ENCODE measurements at places on chromosomes 1 and 21.

GRCh38 chr1:1535201-1536018 is 5.0 kb downstream of the TMEM240 start:
- no peak for DNase-seq

GRCh38 chr1:42290130-42290529 is 44.9 kb downstream of the FOXJ3 start:
- no peak for DNase-seq

- DNase-seq = no peak
These were observed 32.1 kb upstream of the CCDC190 start for GRCh38 chr1:162892906-162893611.

DNA sequence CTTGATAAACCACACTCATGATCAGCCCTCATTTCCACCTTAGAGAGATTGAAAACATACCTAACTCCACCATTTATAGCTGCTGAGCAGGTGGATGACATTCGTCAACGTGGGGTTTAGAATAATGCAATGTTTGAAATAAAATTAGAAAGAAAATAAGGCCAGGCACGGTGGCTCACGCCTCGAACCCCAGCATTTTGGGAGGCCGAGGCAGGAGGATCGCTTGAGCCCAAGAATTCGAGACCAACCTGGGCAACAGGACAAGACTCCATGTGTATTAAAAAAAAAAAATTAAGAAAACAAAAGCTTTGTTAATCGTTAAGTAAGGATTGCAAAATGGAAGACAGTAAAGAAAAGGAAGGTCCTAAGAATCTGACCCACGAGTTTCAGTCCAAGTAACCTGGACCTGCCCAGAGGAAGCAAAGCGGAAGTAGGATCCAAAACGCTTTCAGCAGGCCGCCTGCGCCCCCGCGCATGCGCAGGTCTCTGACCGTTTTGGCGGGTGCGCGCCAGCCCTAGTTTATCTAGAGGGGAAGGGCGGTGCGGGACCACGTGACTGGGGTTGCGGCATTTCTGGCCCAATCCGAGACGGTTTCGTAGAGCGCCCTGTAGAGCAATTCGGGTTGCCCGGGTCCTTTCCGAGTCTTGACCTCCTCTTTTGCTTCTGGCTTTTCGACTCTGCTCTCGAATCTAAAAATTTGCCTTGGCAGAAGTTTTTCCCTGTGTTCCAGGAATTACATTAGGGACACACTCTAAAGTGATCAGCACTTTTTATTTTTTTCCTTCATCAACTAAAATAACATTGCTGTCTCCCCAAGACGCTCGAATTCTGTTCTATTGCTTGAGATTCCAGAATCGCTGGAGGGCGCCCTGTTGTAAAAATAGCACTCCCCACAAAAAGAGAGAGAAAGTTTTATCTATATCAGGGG is 22.5 kb downstream of the ANP32E start:
- DNase-seq = peak; percentile 85

DNA sequence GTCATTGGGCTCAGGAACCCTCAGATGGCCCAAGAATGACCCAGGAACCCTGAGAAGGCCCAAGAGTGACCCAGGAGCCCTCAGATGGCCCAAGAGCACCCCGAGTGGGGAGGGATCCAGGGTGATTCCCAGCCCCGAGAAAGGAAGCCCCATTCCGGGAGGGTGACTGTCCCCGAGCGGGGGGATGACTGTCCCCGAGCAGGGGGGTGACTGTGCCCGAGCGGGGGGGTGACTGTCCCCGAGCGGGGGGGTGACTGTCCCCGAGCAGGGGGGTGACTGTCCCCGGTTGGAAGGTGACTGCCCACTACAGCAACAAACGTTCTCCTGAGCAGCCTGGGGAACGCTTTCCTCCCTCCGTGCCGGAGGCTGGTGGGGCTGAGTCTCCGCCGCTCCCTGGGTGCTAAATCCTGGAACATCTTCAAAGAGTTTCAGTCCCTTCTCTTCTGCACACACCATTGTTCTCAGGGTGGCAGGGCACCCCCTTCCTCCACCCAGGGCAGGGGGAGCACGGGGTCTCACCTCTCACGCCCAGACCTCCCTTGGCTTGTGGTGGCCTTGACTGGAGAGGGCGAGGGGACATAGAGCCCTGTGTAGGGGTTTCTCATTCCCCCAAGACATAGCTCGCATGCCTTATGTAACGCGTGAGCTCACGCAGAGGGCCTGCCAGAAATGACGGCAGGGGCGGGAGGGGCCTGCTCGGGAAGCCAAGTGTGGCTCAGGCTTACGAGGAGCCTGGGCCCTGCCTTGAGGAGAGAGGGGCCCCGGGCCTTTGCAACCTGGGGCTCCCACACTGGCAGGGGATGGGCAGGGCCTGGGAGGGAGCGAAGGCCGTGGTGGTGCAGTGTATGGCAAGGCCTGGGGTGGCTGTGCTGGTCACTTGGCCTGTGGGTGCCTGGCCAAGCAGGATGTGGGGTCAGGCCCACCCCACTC is 14.3 kb upstream of the SKI start:
- DNase-seq = no peak

GRCh38 chr1:18602533-18603211 is 28.0 kb upstream of the PAX7 start:
- no peak for DNase-seq
